NCI-H446 treated with DMSO at 0.1 percent for 48 hours (cell line): ENCODE measurements at places on chromosomes 6 and 20.

GRCh38 chr20:61299618-61300017 is 47.6 kb downstream of the CDH4 start:
- DNase-seq = no peak

GRCh38 chr20:47041396-47041899 is 146.8 kb downstream of the EYA2 start:
- no peak for DNase-seq

GRCh38 chr6:75204959-75205775 is 686 bp downstream of the COL12A1 start:
- no peak for DNase-seq

DNA sequence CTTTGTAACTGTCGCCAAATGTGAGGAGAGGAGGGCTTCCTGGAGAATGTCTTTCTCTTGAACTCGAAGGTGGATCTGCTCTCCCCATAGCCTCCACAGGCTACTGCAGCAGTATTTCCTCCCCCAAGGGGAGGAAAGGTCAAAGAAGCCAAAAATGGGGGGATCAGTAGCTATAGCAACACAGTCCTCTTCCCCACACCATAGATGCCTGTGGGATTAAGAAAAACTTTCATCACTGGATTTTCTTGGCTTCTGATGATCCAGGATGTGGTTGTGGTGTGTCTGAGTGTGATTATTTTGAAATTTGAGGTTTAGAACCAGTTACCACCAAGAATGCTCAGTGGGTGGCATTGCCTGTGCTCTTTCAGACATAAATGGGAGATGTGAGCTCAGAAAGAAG is 140.1 kb upstream of the SPACA1 start:
- DNase-seq = no peak

DNA sequence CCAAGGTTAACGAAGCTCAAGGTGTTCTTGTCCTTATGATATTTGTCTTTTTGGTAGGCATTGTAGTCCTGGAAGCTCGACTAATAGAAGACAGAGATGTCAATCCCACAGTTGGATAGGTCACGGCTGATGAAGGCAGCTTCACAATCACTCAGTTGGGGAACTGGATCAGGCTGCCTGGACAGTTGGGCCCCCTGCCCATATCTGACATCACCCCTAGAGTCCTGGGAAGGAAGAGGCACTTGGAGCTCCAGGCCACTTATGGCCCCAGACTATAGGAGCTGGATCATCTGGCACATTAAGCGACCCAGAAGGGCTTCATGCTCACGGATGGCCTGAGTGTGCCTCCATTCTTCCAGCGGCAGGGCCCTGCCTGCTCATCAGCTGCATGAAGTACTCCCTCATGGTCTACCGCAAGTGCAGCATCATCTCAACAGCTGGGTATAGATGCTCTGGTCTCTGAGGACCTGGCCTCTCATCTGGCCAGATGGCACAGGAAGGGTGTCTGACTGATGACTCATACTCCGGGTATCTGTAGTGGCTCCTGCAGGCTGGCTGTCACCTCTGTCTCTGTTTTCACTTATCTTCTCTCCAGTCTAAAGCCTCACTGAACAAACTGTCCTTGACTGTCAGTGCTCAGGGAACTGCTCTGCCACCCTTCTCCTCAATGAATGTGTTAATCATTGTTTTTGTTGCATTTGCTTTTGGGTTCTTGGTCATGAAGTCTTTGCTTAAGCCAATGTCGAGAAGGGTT is 29.2 kb upstream of the SSR1 start:
- DNase-seq = no peak

- no peak for DNase-seq
Measured at GRCh38 chr6:138864343-138864890, 68.5 kb downstream of the ECT2L start.

- DNase-seq = no peak
Measured at GRCh38 chr6:169804427-169804826, 53.0 kb downstream of the ERMARD start.
